Forelimb muscle (tissue), 1 donor: ENCODE measurements at places on chromosomes 11 and 22. TPM values are rescaled to one million over a fixed set of nuclear protein-coding genes. Genes with fewer than 3 reads are reported as not detected.

GRCh38 chr11:62709247-62710000 lies 1.9 kb downstream of the GNG3 start:
- DNase-seq: peak; percentile 98

GRCh38 chr11:128940156-128940555 lies 2.5 kb downstream of the TP53AIP1 start:
- DNase-seq: no peak

GRCh38 chr22:32531931-32532819 lies 57.6 kb downstream of the FBXO7 start:
- DNase-seq: no peak

GRCh38 chr11:92873551-92873950 lies 95.9 kb upstream of the MTNR1B start:
- no peak for DNase-seq

DNA sequence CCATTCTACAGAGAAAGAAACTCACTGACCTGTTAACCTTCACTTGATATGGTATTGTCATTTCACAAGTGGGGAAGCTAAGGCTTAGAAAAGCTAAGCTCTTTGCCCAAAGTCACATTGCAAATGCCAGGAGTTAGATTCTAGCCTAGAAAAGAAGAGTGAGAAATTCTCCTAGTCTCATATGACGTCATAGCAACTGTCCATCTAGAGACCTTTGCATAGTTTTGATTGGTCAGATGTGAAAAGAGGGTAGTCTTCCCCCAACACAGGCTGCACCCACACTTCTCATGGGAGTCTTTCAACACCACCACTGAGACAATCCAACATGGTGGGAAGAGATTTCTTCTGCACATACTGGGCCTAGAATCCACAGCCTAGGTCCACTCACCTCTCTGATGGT lies 197.9 kb downstream of the NTM start:
- DNase-seq: no peak

- no peak for DNase-seq
Observed at GRCh38 chr11:63663809-63664208, 7.4 kb downstream of the ATL3 start.

DNA sequence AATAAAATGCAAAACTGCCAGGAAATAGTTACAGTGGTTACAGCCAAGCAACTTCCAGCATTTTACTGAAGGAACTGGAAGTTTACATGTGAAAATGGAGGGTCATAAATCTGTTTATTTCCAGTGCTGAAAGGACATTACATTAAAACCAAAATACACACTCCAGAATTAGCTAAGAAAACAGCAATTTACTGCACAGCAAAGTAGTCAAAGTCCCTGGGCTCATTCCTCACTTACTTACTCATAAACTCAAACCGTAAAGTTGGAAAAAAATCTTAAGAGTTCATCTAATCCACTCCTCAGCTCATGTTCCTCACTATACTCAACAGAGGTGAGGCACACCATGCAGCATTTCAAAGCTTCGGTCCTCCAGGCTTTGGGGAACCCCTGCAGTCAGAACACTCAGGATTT lies 17.4 kb downstream of the CTSC start:
- DNase-seq: peak; percentile 77

DNA sequence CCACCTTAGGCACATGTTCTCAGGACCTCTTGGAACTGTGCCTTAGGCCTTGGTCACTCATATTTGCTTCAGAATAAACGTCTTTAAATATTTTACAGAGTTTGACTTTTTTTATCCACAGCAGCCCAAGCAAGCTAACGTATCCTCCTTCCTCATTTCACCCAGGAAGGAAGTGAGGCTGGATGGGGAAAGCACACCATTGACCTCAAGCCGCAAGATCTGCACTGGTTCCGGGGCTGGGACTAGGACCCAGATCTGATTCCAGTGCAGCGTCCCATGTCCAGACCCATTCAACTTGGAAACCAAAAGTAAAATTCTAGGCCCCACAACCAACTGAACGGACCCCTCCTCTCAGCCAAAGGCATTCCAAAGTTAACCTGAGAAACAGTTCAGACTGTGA lies 2.4 kb upstream of the LGALS12 start:
- DNase-seq: no peak

Gene SPI1
- 6.7 TPM for polyA plus RNA-seq

Gene BIRC2
- 42.4 TPM for polyA plus RNA-seq

Gene ZNRF3
- polyA plus RNA-seq: 9.7 TPM

Gene GLB1L2
- 0.47 TPM for polyA plus RNA-seq

Gene ALG12
- 10.5 TPM for polyA plus RNA-seq
